NCI-H187 treated with DMSO at 0.1 percent for 48 hours (cell line): ENCODE measurements at places on chromosomes 1 and 21.

- no peak for DNase-seq
Observed at GRCh38 chr1:28144203-28145135, 32.0 kb downstream of the PTAFR start.

DNA sequence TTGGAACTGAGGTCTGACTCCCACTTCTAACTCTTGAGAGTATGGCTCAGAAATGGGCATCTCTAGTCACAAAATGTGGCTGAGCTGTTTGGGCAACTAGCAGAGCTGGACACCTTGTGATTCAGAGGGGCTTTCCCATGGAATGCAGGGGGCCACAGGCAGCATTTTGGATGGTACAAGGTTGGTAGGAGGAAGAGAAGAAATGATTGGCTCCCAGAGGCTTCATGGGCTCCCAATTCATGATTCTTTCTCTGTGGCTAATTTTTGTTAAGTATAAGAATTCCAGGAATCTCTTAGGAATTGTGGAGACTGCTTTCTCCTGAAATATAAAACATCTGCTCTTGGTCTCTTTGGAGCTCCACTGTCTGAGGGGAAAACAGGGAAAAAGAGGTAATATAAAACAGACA is 49.7 kb downstream of the PBX1 start:
- DNase-seq, result no peak

GRCh38 chr1:162303004-162303344 is 73.7 kb downstream of the SPATA46 start:
- DNase-seq, result no peak

DNA sequence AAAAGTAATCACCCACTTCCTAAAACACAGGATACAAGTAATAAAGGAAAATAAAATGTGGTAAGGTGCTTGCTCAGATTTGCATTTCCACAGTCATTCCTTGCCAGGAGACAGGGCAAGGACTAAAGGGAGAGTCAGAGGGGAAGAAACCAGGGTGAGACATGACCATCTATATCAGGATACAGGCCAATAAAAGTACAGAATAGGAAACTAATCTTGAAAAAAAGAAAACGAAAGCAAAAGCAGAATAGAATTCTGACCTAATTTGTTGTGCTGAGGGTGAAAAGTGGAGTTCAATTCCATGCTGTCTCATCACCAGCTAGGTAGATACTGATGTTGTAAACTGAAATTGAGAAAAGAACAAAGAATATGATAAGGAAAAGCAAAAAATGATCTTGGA is 27.3 kb downstream of the JMJD4 start:
- DNase-seq, result no peak

GRCh38 chr1:88998716-88999115 is 6.3 kb upstream of the KYAT3 start:
- peak; percentile 23 for DNase-seq

GRCh38 chr1:228429007-228429406 is 12.3 kb upstream of the TRIM17 start:
- no peak for DNase-seq

- DNase-seq, result no peak
Observed at GRCh38 chr1:32592943-32593342, 53.7 kb downstream of the ZBTB8A start.

DNA sequence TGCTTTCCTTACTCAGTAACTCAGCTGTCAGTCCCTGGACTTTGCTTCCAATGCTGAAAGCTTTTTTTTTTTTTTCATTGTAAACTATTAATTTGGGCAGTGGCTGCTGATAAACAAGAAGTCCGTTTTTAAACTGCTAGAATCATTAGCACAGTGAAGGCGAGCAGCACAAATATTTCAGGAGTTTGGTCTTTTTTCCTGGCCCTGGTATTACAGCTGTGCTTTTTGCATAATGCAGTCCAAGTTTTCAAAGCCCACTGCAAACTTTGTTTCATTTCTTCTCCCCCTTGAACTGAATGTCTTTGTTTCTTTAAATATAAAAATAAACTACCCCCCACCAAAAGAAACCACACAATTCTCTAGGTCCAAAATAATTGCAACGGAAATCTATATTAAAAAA is 6.6 kb downstream of the GLIS1 start:
- DNase-seq, result no peak

DNA sequence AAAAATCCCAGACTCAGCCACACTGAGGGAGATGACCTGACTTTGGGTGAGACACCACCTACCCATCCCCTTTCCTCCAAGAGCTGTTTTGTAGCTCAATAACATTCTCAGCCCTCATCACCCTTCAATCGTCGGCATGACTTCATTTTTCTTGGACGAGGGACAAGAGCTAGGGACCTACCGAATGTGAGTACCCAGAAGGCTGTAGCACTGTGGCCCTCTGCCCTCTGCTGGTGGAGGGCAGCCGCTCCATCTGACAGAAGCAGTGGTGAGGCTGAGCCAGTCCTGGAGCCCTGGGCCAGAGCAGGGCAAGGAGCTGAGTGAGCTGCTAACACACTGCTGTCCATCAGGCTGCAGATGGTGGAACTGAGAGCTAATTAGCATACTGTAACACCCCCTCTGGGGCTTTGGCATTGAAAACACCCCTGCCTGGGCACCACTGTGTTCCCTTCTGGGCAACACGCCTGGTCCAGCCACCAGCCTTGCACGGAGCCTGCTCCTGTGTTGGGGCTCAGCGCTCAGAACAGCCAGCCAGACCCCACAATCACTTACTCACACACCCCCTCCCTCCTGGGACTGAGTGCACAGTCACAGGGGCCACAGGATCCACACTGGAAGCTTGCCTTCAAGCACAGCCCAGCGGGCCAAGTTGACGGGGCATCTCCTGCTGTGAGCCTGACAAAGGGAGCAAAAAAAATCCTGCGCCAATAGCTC is 18.3 kb upstream of the ALPL start:
- DNase-seq, result no peak

DNA sequence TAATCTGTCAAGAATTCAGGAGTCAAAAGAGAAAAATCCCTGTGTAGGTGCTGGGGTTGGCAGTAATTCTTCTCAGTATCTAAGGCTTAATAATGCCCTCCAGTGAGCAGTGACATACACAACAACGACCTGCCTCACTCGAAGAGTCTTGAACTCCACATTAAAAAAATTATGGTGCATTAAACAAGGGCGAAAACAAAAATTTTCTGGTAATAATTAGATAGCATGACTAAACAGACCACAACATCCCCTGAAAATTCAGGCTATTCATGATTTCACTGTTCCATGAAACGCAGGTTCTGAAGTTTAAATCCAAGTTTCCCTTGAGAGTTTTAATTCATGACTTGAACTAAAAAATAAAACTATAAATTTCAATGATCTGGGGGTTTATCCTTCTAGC is 5.1 kb downstream of the SRSF4 start:
- DNase-seq, result no peak

DNA sequence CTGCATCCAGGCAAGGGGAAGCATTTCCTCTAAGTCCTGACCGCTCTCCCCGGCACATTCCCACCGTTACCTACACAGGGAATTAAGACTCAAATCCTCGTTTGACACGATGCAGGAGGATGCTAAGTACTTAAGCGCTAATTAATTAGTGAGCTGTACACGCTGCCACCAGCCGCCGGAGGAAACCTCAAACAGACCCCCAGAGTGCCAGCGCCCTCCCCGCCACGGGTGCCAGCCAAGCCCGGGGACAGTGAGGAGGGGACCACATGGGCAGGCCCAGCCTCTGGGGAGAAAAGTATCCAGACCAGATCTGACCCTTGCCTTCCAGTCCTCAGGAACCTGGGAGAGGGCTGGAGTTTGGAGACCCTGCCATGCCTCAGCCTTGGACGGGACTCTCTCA is 17.4 kb upstream of the CASZ1 start:
- no peak for DNase-seq

- no peak for DNase-seq
Observed at GRCh38 chr1:156283521-156283920, 604 bp upstream of the TMEM79 start.

- DNase-seq, result no peak
Observed at GRCh38 chr21:19692231-19692630, 1288.6 kb upstream of the TMPRSS15 start.

DNA sequence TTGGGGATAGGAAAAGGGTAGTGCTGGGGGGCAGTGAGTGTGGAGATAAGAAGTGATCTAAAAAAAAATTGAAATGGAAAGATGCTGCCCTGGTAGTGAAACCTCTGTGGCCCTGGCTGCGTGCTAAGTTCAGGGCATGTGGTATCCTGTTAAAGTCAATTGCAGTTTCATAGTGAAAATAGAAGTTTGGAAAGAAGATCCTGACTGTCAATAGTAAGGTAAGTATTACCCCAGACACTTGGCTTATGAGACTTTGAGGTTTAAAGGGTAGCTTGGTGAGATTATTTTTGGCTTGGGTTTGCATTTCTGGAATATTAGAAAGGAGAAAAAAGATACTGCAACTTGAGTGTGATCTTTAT is 6.8 kb downstream of the ARID1A start:
- no peak for DNase-seq

GRCh38 chr1:32115496-32115895 is 7.6 kb downstream of the KPNA6 start:
- no peak for DNase-seq

- no peak for DNase-seq
Observed at GRCh38 chr1:37865348-37866120, 6.1 kb upstream of the MTF1 start.

DNA sequence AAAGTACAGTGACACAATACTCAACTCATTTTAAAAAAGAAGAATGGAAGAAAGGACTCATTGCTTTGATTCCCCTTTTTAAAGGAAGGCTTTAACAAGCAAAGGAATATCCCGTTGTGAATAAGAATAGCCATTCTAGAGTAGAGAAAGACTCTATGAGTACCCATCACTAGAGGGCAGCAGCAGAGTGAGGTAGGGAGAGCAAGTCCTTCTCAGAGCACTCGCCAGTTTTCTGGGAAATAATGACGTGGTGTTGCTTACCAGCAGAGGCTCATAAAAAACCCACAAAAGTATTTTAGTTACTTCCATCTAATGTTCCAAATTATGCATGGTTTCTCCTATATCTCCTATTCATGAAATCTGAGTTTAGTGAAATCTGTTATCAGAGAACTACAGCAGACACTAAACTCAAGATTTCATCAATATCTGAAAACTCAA is 74.6 kb downstream of the USP24 start:
- peak; percentile 25 for DNase-seq

DNA sequence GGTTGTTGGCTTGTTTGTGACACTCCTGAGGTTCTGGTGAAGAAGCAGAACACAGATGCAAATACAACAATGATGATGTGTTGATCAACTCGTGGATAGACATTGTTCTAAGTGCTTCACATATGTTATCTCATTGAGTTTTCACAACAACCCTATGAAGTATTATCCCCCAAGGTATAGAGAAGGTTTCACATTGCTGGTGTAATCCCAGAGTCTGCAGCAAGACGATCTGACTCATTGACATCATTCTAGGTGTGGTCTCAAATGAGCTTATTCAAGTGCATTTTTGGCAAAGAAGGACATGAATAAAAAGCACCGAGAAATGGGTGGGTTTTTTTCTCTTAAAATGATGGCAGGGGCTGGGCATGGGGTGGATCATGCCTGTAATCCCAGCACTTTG is 64.1 kb upstream of the SCAF4 start:
- no peak for DNase-seq

DNA sequence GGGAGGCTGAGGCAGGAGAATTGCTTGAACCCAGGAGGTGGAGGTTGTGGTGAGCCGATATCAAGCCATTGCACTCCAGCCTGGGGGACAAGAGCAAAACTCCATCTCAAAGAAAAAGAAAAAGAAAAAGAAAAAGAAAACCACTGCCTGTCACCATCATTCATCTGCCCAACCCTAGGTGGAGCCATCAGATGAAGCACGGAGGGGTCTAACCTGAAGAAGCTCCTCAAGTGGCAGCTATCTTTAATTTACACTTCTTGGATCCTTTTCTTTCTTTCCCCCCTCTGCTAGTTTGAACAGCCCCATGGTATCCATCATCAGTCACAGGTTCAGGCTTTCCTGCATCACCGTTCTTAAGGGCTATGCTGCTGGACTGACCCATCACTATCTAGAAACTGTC is 57.0 kb downstream of the PLEKHA6 start:
- DNase-seq, result no peak

- DNase-seq, result no peak
Observed at GRCh38 chr1:230807561-230808280, 60.5 kb downstream of the CAPN9 start.

GRCh38 chr21:33801424-33802405 is 113.9 kb downstream of the ATP5PO start:
- peak; percentile 92 for DNase-seq

GRCh38 chr1:172139196-172139595 is 281.3 kb upstream of the C1orf105 start:
- no peak for DNase-seq

- DNase-seq, result no peak
Observed at GRCh38 chr1:108955881-108956280, 7.4 kb downstream of the CLCC1 start.

DNA sequence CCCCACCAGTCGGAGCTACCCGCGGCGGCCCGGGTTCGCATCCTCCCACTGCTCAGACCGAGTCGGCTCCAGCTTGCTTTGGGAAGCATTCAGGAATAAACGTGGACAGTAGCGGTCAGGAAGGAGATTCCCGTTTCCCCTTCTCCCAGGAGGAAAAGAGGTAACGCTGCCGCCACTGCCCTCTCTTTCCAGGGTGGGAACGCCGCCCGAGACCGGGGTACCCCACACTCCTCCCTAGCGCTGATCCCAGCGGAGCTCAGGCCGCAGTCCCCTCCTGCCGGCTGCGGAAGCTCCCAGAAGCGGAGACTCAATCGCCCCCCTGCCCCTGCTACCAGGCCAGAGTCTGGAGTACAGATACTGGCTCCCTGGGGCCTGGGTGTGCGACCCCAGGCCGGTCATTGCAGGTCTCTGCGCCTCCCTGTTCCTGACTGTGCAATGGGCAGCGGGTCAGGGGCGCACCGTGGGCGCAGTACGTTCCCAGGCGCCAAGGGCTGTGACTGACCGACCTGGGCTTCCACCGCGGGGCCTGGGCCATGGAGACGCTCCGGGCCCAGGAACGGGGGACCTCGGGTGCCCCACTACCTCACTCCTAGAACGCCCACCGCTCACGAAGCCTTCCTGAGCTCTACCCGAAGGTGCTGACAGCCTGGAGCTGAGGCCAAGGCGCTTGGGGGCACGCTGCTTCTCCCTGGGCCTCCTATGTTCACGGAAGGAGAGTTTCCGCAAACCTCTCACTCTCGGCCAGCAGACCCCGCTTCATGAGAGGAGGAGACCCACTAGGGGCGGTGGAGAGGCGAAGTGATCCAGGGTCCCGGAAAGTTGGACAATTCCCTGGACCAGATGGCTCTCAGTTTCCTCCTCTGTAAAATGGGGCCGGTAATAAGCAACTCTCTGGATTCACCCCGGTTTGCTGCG is 7.8 kb downstream of the DMRTA2 start:
- no peak for DNase-seq

- no peak for DNase-seq
Observed at GRCh38 chr21:42735944-42736343, 82.5 kb downstream of the PDE9A start.

GRCh38 chr1:12566484-12567287 is 51.3 kb downstream of the DHRS3 start:
- no peak for DNase-seq

DNA sequence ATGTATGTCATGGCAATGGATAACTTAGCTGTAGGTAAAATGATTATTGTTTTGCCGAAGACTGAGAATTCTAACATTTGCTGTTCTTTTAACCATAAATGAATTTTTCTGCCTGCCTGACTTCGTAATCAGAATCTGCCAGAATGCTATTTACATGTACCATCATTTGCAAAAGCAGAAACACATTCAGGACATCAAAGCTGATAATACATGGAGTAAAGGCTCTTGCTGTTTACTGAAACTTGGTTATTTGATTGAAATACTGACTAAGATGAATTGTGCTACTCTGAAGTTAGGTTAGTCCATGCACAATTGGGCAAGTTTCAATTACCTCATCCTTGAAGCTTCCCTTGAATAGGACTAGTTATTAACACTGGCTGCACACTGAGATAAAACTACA is 293.8 kb downstream of the PLA2G4A start:
- DNase-seq, result no peak
